ENCODE measurements at places on chromosomes 3 and 15. TPM values are rescaled to one million over a fixed set of nuclear protein-coding genes. Genes with fewer than 3 reads are reported as not detected.

GOLGA6L7 gene
- not detected for total RNA-seq

SAMD7 gene
- total RNA-seq, result not detected

LYZL4 gene
- not detected for total RNA-seq

CCDC51 gene
- total RNA-seq, result 14.2 TPM

ANKRD63 gene
- not detected for total RNA-seq

KBTBD8 gene
- total RNA-seq, result 4.3 TPM

EFCC1 gene
- not detected for total RNA-seq

MESP1 gene
- total RNA-seq, result not detected

KLF15 gene
- 4.6 TPM for total RNA-seq

TGM4 gene
- not detected for total RNA-seq

GOLGA6L4 gene
- total RNA-seq, result 0.29 TPM

SEMA3G gene
- not detected for total RNA-seq

GABRB3 gene
- total RNA-seq, result 0.71 TPM

CPEB1 gene
- 8.1 TPM for total RNA-seq

DNAJB8 gene
- total RNA-seq, result not detected

MFGE8 gene
- 162 TPM for total RNA-seq

NGRN gene
- 65.2 TPM for total RNA-seq

UNC13C gene
- not detected for total RNA-seq
